HCT116 (cell line): ENCODE measurements at places on chromosomes 16 and 17. TPM values are rescaled to one million over a fixed set of nuclear protein-coding genes. Genes with fewer than 3 reads are reported as not detected.

DNA sequence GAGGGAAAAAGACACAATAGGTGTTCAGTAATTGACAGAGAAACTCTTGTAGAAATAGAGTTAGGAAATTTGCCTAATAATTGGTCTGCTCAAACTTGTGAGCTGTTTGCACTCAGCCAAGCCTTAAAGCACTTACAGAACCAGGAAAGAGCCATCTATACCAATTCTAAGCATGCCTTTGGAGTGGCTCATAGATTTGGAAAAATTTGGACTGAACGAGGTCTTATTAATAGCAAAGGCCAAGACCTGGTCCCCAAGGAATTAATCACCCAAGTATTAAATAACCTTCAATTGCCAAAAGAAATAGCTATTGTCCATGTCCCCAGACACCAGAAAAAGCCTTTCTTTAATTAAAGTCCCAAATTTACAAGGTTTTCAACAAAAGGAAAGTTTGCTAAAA lies 90.3 kb downstream of the EMP2 start:
- no peak for DNase-seq
- no peaks in the 10 kb centered on the region for H3K36me3 ChIP-seq
- no peak overlapping the region for H3K4me3 ChIP-seq
- H3K27me3 ChIP-seq: no peaks in the 10 kb centered on the region

- H3K27me3 ChIP-seq: no peaks in the 10 kb centered on the region
- no peaks in the 10 kb centered on the region for H3K4me1 ChIP-seq
- no peak overlapping the region for H3K4me3 ChIP-seq
- no peak for DNase-seq
- H3K36me3 ChIP-seq: peaks cover 53% of the 10 kb centered on the region
Measured at GRCh38 chr16:24552705-24553246, 13.4 kb downstream of the RBBP6 start.

DNA sequence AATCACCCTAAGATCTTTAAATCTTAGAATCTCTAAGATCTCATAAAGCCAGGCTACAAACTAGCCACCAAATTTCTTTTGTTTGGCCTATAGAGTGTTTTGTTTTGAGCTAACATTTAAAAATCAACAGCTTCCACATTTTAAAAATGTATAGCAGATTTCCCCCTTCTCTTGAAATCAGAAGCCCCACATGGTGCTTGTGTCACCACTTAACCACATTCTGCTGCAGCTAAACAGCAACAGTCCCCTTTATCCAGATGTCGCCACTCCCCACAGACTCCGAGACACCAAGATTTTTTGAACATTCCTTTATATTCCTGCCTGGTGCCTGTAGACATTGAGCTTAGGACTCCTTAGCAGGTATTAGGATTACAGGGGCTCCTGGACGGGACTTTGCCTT lies 16.0 kb downstream of the GUCY2D start:
- DNase-seq: no peak
- H3K4me3 ChIP-seq: no peak overlapping the region
- H3K27ac ChIP-seq: no peak overlapping the region
- no peaks in the 10 kb centered on the region for H3K27me3 ChIP-seq
- H3K4me1 ChIP-seq: peaks cover 8% of the 10 kb centered on the region; the same call in 1 of the 2 replicates
- H3K36me3 ChIP-seq: no peaks in the 10 kb centered on the region

DNA sequence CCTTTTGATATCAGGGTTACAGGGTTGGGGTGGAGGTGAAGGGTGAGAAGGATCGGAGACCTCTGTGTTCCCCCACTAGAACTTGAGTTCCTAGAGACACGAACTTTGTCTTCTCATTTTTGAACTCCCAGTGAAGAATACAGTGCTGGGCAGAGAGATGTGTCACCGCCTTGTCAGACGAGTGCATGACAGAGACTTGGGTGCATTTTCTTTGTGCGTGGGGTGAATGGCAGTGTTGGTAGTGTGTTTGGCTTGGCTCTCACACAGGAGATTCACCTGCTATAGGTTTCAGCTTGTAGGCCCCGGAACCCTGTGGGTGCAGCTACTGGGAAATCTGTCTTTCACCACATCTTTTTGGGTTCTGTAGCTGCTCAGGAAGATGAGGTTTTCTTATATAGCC lies 40.0 kb upstream of the CCR7 start:
- no peaks in the 10 kb centered on the region for H3K27me3 ChIP-seq
- no peak for DNase-seq

DNA sequence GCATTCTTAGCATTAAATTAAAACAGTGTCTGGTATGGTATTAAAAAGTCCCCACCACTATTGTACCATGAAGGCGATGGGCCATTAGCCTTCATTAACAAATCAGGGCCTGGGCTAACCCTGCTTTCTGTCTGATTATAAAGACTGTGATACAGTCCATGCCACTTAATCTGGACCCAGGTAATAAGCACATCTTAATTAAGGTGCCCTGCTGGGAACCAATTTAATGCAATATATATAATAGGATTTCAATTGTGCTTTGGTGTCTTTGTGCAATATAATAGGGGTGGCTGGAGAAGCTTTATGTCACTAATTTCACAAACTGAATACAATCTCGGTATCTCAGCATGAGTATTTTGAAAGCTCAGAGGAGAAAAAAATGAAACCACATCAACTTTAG lies 64.4 kb upstream of the CDH8 start:
- no peaks in the 10 kb centered on the region for H3K4me1 ChIP-seq
- no peak overlapping the region for H3K4me3 ChIP-seq
- H3K36me3 ChIP-seq: no peaks in the 10 kb centered on the region
- H3K27me3 ChIP-seq: no peaks in the 10 kb centered on the region

DNA sequence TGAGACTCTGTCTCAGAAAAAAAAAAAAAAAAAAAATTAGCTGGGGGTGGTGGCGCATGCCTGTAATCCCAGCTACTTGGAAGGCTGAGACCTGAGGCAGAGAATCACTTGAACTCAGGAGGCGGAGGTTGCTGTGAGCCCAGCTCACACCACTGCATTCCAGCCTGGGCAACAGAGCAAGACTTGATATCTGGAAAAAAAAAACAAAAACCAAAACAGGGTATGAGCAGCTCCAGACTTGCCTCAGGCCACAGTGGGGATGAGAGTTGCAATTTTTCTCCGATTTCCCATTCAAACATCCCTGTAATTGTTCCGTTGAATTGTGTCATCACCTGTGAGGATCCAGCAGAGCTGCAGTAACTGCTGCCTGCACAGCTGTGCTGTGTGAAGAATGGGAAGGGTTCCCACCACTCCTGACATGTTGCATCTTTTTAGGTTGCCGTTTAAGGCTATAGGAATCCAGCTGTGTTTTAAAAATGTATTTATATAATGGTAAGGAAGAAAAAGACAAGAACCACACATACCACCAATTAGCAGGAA lies 150.0 kb downstream of the VPS53 start:
- no peaks in the 10 kb centered on the region for H3K4me1 ChIP-seq
- no peaks in the 10 kb centered on the region for H3K27me3 ChIP-seq
- no peak for DNase-seq

DNA sequence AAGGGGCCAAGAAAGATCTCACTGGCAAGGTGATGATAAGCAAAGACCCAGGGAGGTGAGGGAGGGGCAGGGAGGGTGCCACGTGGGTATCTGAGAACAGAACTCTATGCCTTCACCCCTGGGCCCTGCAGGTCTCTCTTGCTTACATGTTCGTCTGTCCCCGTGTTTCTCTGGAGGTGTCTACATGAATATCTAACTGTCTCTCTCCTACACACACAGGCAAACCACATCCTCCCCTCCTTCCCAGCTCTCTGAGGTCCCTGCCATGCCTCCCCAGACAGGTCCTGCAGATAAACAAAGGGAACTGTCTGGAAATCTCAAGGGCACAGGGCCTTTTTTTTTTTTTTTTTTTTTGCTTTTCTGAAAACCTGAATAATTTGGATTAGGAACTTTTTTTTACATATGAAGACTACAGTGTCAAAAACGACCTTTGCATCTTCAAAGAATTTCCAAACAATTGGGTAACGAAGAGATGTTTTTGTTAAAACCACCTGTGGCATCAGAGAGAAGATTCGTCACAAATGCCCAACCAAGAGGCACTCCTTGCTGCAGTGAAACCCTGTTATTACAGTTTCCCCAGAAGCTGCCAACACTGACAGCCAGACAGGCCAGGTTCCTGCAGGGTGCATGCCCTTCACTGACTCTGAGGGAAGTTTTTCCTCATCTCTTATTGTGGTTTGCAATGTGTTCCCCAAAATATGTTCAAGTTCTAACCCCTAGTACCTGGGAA lies 17.8 kb downstream of the PLLP start:
- H3K36me3 ChIP-seq: no peaks in the 10 kb centered on the region
- no peaks in the 10 kb centered on the region for H3K27me3 ChIP-seq
- DNase-seq: no peak
- H3K27ac ChIP-seq: no peak overlapping the region

The CACNG3 gene
- not detected for total RNA-seq

The TEN1 gene
- total RNA-seq: 18.5 TPM

DNA sequence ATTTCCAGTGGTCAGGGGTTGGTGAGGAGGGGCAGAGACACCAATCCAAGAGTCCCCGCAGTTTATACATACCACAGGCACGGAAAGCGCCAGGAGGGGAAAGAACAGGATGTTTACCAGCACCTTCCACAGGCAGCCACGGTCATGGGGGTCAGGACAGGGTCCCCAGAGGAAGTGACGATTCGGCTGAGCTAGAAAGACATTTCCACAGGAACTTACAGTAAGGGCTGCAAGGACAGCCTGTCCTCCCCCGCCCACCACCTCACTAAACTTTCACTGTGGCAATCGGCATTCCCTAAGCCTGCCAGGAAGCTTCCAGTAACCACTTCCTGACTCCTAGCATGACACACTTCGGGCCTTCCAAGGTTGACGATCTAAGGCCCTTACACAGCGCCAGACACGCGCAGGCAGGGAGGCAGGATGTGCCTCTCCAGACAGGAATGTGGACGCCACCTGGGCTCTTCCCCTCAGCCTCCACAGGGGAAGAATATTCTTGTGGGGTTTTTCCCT lies 1.2 kb upstream of the MT2A start:
- peaks cover 76% of the 10 kb centered on the region for H3K4me1 ChIP-seq
- H3K27me3 ChIP-seq: no peaks in the 10 kb centered on the region
- H3K36me3 ChIP-seq: no peaks in the 10 kb centered on the region
- peak overlapping the region; percentile 96 for H3K27ac ChIP-seq

DNA sequence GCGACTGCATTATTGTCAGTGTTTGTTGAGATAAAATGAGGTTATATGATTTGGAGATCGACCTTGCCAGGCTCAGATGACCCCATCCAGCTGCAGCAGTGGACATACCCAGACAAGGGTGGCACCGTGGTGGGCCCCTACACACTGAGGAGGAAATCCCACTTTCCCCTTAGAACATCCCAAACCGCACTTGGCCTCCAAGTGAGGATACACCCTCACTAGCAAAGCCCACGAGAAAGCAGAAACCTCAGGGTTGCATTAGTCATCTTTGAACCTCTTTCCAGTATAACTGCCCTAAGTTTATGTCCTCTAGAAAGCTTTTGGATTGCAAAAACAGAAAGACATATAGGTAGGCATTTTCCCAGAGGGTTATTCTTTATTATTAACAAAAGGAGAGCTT lies 101.5 kb downstream of the CLEC16A start:
- H3K36me3 ChIP-seq: no peaks in the 10 kb centered on the region
- no peaks in the 10 kb centered on the region for H3K27me3 ChIP-seq
- H3K27ac ChIP-seq: no peak overlapping the region
- H3K4me3 ChIP-seq: no peak overlapping the region

The ABCC12 gene
- not detected for total RNA-seq

The ZP2 gene
- not detected for total RNA-seq

GRCh38 chr17:81309859-81310839 lies 15.0 kb upstream of the SLC38A10 start:
- peaks cover 37% of the 10 kb centered on the region for H3K4me1 ChIP-seq
- peak overlapping the region; percentile 88 for H3K27ac ChIP-seq
- DNase-seq: no peak
- H3K36me3 ChIP-seq: no peaks in the 10 kb centered on the region
- peak overlapping the region; percentile 78 for H3K4me3 ChIP-seq
- no peaks in the 10 kb centered on the region for H3K27me3 ChIP-seq

The UBALD1 gene
- 45.9 TPM for total RNA-seq

- H3K36me3 ChIP-seq: no peaks in the 10 kb centered on the region
- H3K4me3 ChIP-seq: no peak overlapping the region
- H3K4me1 ChIP-seq: peaks cover 3% of the 10 kb centered on the region; the same call in 1 of the 2 replicates
- H3K27ac ChIP-seq: no peak overlapping the region
- no peaks in the 10 kb centered on the region for H3K27me3 ChIP-seq
Measured at GRCh38 chr16:66342294-66342900, 24.1 kb upstream of the CDH5 start.

The PABPN1L gene
- total RNA-seq: 0.57 TPM
